ENCODE measurements at places on chromosomes 13 and 19.

DNA sequence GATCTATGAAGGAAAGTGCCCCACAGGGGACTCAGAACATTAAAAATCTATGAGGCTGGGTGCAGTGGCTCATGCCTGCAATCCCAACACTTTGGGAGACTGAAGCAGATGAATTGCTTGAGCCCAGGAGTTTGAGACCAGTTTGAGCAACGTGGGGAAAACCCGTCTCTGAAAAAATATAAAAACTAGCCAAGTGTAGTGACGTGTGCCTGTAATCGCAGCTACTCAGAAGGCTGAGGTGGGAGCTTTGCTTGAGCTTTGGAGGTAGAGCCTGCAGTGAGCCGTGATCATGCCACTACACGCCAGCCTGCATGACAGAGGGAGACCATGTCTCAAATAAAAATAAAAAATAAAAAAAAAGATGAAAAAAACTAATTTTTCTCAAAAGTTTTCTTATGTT, 1070.6 kb downstream of the PCDH9 start:
- DNase-seq: no peak

- no peak for DNase-seq
Measured at GRCh38 chr19:16541526-16542044, 652 bp downstream of the CHERP start.

- no peak for DNase-seq
Measured at GRCh38 chr19:6716610-6716970, 3.9 kb downstream of the C3 start.

- no peak for DNase-seq
Measured at GRCh38 chr13:114179087-114179658, at the start of gene CFAP97D2. Gene CFAP97D2 (plus strand): TSS chr13:114179257. CDS start chr13:114179331, 74 bp downstream.

DNA sequence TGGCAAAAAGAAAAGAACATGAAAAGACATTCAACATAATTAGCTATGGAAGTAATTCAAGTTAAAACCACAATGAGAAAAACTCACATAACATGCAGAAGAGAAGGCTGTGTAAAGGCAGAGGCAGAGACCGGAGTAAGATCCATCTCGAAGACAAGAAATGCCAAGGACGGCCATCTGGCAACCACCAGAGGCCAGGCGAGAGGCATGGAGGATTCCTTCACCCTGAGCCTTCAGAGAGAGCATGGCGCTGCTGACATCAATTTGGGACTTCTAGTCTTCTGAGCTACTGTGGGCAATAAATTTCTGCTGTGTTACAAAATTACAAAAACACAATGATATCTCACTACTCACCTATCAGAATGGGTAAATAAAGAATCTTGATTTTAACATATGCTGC, 381.0 kb downstream of the TSHZ3 start:
- peak; percentile 10 for DNase-seq

- DNase-seq: no peak
Measured at GRCh38 chr19:2255982-2256685, at the start of gene JSRP1. Gene JSRP1 (minus strand): TSS chr19:2256417. CDS start chr19:2255314, 1,103 bp downstream.

- peak; percentile 53 for DNase-seq
Measured at GRCh38 chr19:51687791-51688670, 5.1 kb upstream of the SPACA6 start.

DNA sequence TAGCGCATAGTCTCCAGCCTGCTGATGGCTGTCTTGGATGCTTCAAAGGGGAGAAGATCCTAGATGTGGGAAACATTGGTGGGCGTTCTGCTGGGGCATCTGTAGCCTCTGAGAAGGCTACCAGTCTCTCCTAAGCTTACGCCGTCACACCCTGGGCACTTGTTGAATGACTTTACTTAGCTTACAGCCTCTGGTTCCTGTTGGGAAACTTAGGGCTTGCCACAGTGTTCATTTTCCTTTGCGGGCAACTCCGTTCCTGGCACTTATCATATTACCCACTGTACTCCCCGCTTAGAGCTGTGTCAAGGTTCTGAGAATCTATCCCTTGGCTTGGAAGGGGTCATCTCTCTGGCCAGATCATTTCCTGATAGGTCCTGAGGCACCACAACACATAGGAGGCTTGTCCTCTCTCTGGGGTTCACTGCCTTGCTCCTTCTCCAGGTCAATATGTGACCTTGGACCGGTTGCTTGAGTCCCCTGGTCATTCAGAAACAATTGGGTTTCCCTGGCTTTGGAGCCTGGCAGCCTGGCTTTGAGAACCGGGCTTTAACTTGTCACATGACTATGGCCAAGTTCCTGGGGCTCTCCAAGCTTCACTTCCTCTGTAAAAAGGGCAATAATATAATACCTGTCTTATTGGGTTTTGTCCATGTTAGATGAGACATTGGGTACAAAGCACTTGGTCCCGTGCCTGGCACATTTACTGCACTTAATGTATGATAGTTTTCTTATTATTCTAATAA, 20.5 kb upstream of the ALOX5AP start:
- DNase-seq: no peak
